ENCODE measurements at places on chromosomes 1 and 21. TPM values are rescaled to one million over a fixed set of nuclear protein-coding genes. Genes with fewer than 3 reads are reported as not detected.

DNA sequence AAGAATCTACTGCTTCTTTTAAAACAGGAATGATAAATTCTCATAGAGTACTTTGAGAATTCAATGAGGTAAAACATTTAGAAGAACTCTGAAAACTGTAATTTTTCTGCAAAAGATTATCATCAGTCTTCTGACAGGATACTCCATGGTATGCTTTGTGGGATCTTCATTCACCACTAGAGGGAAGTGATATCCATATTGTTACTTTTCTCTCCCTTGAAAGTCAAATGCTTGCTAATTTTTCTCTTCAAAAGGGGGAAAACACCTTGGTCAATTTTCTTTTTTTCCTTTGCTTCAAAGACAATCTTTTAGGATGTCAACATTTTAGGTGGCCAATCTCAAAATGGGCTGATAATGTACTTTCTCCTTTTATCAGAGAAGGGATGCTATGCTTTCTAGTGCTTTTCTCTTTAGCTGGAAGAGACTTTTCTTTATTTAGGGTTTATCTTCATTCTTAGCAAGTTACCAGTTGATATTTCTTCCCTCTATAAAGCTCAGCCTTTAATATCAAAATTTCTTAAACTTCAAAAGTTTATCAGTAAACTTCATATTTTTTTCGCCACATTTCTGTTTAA is 95.5 kb downstream of the NEGR1 start:
- DNase-seq = no peak

DNA sequence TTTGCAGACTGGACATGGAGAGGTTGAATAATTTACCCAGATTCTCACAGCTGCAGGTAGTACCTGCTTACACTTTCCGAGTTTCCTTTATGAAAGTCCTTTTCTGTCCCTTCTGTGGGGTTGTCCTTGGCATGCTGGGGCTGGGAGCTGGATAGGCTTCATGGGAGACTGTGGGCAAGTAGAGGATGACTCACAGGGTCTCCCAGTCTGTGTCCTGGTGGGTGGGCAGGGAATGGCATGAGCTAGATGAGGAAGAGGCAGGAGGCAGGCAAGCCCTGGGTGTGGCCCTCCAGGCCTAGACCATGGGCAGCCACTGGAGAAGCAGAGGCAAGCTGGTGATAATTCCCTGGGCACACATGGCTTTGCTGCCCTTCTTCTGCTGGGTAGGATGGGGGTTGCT is 80.6 kb downstream of the NAV1 start:
- no peak for DNase-seq

DNA sequence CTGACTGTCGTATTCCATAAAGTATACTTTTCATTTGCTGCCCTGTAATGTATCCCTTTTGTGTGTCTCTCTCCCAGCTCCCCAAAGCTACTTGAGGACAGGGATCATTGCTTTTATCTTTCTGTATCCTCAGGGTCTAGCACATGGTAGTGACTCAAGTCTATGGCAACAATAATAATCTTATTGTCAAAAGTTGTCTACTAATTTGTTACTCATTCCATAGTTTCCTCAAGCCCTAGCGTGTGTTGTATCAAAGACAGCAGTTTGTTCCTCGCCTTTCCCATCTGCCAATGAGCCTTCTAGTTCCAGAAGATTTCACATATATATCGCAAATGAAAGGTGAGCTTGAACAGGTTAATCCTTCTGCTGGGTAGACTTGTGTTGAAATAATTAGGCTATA is 9.8 kb upstream of the SLC30A1 start:
- DNase-seq = no peak

DNA sequence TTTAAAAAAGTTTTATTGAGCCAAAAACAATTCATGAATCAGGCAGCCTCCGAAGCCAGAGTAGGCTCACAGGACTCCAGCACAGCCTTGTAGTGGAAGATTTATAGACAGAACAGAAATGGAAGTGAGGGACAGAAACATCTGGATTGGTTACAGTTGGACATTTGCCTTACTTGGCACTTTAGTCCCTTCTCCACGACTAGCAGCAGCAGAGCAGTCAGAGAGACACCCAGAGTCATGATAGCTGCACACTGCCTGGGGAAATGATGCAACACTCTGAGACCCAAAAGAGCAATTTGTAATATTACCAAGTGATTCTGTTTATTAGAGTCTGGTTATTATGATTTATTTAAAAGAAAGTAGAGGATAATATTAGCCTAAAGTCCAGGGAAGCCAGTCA is 72.2 kb upstream of the KRTAP11-1 start:
- no peak for DNase-seq

DNA sequence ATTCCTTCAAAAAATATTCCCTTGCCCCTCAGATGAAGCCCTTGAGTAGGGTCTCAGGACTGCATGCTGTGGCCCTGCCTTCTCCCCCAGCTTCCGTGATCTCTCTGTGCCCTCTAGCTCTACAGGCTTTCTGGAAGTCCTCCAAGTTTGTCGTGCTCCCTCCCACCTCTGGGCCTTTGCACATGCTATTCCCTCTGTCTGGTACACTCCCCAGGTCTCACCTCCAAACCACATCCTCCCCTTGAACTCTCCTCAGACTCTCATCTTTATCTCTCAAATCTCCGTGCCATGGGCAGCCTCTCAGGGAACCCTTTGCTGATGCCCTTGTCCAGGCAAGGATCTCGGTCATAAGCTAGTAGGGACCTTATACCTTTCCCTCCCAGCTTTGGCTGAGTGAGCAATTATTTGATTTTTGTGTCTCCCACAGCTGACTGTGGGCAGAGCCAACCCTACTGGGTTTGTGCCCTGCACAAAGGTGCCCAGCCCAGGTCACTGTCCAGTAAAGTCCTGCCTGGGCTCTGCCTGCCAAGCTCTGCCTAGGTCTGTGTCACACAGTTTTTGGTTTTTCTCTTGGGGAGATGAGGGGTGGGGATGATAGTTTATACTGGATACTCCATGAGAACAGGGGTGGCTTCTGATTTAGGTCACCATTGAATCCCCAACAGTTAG is 188.1 kb downstream of the ZNF281 start:
- DNase-seq = no peak

DNA sequence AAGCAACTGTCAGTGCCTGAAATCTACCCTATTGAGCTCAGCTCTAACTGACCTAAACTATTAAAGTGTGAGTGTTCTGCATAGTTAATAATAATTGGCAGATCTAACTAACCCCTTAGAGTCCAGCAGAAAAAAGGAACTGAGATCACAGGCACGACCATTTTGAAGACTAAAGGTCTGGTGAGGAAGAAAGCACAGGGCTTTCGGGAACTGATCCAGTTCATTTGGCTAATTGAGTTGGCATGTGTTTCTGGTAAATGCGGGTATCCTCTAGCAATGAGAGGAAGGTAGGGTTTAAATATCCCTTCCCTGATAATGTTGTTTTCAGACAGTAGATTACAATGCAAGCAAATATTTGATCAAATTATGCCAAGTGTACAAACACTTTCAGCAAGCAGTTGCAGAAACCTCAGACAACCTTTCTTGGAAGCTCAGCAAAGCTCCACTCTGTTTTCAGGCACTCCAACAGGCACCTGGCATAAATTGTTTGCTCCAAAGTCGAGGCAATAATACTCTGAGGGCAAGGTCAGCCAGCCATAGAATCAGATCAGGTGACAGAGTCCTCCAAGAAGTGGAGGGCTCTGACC is 100.8 kb downstream of the KCNK1 start:
- no peak for DNase-seq

DNA sequence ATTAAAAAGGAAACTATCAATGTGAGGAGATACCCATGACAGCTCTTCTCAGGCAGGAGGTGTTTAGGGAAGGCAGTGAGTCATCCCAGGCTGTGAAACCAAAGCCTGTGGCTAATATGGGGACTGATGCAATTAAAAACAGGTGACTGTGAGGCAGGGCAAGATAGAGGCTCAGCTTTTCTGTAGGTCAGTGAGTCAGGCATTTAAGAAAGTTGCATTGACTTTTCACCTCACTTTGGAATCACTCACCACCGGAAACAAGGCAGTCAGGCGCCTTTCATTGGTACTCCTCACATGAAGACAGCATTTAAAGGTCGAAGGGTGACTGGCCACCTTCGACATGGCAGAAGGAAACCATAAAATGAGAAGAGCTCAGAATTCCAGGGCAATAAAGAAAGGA is 54.5 kb downstream of the PAPPA2 start:
- DNase-seq = no peak

DNA sequence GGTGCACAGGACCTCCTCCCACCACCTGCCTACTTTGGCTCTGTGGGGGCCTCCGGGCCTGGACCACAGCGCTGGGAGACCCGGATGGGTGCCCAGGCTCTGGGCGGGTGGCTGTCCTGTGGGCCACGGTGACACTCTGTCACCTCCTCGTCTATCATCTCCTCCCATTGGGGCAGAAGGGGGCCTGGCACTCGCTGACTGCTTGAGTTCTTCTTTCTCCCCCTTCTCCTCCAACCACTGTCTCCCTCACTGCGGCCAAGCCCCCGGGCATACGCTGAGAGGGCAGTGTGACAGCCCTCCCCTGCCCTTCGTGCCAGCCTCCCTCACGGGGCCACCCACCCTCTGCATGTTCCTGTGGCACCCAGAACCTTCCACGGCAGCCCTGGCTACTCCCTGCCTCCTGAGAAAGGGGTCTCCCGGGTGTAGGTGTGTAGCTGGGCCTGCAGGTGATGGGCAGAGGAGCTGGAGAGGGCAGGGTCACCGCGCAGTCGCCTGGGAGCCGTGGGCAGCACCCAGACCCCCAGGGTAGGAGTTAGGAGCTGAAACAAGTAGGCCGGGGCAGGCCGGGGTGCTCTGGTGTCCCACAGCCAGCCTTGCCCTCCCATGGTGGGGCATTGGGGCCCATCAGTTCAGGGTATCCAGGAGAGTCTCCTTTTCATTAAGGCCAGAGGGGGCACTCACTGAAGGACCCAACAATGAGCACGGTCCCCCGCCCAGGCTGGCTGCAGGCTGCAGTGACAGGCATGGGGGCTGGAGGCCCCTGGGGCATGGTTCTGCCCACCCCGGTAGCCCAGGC is 9.2 kb upstream of the ARF1 start:
- DNase-seq = no peak

GRCh38 chr1:198363625-198364151 is 176.8 kb downstream of the ATP6V1G3 start:
- no peak for DNase-seq

- no peak for DNase-seq
Measured at GRCh38 chr1:11286735-11287410, 13.9 kb downstream of the UBIAD1 start.

DNA sequence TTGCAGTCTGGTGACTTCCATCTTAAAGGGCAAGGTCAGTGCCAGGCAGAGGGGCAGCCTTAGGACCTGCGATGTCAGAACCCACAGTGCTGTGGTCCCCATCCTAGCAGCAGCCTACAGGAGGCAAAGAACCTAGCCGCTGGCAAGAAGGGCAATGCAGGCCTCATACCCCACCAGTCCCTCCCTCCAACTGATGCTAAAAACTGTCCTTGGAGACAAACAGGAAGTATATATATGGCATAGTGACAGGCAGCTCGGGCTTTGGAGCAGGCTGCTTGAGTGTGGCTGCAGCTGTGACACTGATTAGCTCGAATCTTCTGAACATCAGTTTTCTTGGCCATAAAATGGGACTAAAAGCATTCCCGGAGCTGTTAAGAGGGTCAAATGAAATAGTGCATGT is 156.0 kb upstream of the VAMP3 start:
- DNase-seq = no peak

FAM110D gene
- not detected for total RNA-seq

KCNC4 gene
- 24.3 TPM for total RNA-seq

Data from B cell (primary cell).